Hematopoietic multipotent progenitor cell treated with erythropoietin and hydrocortisone succinate and interleukin-3 and kit ligand, for 6 days (in vitro differentiated cells): ENCODE measurements at places on chromosomes 4 and X.
A peak's percentile ranks its signal among the peaks of the same experiment; 100 is the strongest.

DNA sequence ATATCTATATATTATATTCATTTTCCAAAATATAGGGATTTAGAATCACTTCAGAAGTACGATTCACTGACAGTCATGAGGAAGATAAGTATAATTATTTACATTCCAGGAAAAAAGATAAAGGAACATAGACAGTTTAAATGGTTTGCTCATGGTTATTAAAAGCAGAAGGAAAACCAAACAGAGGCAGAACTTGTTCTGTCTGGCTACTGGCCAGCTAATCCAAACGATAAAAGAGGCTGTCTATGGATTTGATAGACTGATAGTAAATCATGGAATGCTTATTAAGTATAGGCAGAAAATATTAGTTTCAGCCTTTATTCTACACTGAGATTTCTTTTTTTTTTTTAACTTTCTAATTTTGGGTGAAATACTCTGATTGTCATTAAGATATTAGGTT is 50.2 kb downstream of the RPGR start:
- no peak for DNase-seq

GRCh38 chrX:39514801-39515200 is 583.0 kb downstream of the BCOR start:
- no peak for DNase-seq

DNA sequence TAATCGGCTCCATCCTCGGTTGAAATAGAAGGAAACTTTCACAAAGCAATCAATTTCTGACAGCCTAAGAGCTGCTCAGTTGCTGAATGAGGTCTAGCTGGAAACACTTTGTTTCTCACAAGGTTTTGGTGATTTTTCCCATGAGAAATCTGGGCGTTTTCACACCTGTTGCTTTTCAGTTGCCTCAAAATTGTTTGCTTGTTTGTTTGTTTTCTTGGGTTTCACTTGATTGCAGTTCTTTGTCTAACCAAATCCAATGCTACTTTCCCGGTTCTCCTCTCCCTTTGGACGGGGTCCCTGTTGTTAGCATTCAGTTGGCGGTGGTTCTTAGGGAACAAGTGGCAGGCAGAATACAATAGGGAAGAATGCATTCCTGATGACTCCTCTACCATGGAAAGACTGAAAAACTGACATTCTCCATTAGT is 135.5 kb downstream of the PALLD start:
- no peak for DNase-seq

GRCh38 chr4:110959041-110959643 is 336.3 kb upstream of the PITX2 start:
- peak; percentile 9 for DNase-seq

DNA sequence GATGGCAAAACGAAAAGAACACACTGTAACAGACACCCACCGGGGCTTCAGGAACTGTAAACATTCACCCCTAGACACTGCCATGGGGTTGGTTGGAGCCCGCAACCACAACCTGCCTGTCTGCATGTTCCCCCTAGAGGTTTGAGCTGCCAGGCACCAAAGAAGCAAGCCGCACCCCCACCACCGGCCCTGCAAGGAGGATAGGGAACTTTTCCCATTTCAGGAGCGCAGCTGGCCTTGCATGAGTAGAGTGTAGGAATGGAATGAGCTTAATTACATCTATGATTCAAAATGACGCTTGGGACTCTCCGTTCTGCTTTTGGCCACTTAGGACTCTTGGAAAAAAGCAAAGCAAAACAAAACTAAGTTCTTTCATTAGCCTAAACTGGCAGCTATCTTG is 243.6 kb upstream of the CTSO start:
- DNase-seq = no peak

DNA sequence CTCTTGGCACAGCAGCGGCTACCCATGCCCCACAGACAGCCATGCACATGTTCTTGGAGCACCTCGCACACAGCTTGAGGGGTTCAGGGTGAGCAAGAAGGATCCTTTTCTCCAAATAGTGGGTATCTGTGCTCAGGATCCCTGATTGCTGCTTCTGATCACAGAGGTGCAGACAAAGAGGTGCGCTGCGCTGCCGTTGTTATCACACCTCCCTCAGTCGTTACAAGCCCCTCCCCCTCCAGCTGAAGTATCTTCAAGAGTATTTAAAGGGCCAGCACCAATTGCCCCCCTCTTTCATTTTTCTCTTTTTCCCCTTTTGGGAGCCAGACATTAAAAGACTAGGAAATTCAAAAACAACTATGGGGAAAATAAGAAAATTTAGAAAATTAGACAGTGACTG is 44.3 kb downstream of the NELFA start:
- peak; percentile 57 for DNase-seq

GRCh38 chr4:129428454-129428853 is 332.5 kb downstream of the C4orf33 start:
- DNase-seq = no peak

DNA sequence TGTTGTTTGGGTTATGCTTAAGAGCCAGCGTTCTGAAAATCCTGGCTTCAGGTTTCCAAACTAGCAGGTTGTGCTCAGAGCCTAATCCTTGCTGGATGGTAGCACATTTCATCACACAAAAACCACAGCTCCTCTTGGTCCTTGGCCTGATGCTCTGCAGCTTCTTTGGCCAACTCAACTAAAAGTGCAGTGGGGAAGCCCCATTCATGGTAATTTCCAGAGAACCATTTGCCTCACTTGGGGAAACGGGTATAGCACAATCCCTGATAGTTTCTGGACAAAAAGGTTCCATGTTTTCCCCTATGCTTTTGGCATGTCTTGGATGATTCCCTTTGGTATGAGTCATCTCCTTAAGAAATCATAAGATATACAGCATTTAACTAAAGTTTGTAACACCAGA is 78.7 kb downstream of the SYNPO2 start:
- no peak for DNase-seq

GRCh38 chrX:74286950-74287740 is 16.8 kb upstream of the ZCCHC13 start:
- no peak for DNase-seq

- no peak for DNase-seq
These were observed 323.6 kb downstream of the NR3C2 start for GRCh38 chr4:148118633-148119032.

DNA sequence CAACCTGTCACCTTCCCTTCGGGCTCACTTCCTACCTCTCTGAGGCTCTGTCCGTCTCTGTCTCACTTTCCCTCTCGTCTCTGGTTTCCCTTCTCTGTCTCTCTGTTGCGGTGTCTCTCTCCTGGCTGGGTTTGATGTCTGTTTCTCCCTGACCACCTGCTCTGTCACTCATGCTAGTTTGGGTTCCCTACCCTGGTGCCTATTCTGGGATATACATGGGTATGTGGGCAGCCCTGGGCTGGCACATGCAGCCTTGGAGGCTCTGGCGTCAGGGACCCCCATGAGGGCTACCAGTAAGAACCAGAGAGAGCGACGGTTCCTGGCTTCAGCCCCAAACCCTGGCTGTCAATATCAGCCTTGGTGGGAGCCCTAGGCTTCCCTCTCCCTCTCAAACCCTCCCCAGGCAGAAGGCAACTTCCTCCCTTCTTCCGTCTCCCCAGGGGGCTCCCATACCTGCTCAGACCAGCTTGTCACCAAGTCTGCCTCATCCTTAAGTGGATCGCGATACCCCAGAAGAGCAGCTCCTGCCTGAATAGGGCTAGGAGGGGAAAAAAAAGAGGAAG is 314 bp downstream of the DNASE1L1 start:
- no peak for DNase-seq

- no peak for DNase-seq
These were observed 2375.1 kb upstream of the AGA start for GRCh38 chr4:179817317-179817716.

GRCh38 chr4:2637956-2638552 is 101.6 kb downstream of the FAM193A start:
- DNase-seq = no peak

DNA sequence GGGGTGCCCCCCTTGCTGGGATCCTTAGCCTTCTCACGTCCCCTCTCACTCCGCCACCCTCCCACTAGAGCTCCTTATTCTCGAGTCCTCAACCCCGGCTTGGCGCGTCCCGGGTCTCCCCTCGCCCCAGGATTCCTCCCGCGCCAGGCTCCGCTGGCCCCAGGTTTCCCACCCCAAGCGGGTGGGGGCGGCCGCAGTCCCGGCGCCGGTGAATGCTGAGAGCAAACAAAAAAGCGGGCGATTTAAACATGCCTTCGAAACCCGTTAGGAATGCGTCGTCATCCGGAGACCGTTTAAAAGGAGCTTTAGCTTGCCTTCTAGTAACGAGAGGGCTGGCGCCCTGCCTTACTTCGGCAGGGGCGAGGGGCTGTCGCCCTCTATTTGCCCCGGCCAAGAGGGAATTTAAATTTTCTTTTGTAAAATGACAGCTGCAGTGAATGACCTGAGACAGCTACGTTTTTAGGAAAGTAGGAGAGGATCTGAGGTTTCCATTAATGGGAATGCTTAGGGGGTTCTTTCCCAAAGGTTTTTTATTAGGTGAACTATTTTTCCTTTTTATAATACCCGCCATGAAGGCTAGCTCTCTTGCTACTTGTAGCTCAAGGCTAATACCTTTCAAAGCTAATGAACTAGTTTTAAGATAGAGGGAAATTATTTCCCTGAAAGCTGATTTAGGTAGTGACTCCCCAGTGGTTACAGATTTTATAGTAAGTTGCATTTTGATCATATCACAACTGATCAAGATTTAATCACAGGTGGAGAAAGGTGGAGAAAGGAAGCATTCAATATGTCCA is 3.1 kb downstream of the JADE1 start:
- peak; percentile 83 for DNase-seq

- DNase-seq = no peak
These were observed 1954.8 kb downstream of the ARAP2 start for GRCh38 chr4:34289489-34289888.

- DNase-seq = no peak
These were observed 261.8 kb downstream of the DHX15 start for GRCh38 chr4:24322511-24322910.

DNA sequence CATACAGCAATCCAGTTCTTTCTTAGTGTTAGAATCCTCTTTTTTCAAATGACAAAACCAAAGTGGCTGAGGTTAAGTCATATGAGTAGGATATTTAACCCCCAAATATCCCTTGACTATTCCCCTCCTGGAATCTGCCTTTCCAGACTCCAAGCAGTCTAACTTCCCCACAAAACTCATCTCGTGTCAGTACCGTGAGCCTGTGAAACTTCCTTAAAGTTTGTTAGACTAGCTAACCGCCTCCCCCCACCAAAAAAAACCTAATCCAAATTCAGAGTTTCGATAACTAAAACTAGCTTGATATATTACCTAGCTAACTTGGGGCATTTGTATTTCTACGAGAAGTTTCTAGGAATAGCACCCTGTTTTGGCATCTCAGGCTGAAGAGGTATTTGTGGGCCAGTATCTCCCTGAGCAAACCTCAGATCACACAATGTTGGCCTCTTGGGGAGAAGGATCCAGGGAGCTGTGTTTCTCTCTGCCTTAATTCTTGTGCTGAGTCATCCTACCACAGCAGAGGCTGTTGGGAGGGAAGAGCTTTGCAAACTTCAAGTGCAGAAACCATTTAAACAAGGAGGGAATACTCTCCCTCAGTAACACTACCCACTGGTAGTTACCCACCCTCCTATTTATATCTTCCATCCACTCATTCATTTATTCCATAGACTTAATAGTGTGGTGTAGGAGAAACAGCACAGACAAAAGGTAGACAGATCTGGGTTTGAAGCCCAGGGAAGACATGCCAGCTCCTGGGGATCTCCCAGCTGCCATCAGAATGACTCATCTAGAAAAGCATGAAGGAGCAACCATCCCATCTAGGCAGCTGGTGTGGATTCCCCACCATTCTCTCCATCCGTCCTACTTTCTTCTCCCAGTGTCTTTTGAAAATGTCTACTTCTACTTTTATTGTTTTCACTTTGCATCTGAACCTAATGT is 39.3 kb upstream of the TXK start:
- DNase-seq = peak; percentile 90

DNA sequence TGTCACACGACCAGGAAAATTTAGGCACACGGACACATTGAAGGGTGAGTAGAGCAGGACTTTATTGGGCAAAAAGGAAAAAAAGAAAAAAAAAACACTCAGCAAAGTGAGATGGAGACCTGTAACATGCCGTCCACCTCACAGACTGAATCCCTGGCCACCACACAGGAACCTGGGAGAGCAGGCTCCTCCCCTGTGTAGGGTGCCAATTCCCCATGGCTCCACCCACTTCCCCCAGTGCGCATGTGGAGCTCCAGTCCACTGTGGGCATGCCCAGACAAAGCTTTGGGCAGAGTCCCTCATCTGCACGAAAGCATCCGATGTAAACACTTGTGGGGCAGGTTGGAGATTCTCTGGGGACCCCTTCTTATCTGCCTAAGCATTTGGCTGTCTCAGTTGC is 23.6 kb upstream of the CBR4 start:
- peak; percentile 17 for DNase-seq

- no peak for DNase-seq
These were observed 14.1 kb upstream of the TCEANC start for GRCh38 chrX:13638826-13639225.

DNA sequence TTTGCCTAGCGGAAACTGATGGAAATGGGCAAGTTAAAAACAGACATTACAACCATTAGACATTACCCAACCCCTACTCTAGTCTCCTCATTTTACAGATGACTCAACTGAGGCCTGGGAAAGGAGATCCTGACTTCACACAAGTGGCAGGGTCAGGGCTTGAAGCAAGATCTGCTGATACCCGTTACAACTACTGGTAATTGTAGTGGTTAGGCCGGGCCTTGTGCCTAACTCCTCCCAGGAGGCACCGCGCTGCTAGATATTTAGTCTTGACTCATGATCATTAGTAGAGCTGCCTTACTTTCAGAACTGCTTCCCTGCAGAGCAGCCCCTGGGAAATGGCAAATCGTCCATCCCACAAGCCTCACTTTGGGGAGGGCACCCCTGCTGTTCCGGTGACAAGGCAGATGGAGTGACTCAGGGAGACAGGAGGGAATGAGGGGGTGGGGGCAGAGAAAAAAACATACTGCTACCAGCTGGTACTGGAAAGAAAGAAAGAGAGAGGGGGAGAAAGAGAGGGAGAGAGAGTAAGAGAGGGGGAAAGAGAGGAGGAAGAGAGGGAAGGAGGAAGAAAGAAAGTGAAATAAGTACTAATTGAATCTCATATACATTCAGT is 12.2 kb downstream of the ARHGEF6 start:
- DNase-seq = peak; percentile 92
